GM03348 (cell line): ENCODE measurements at places on chromosomes 3 and 15.
A peak's percentile ranks its signal among the peaks of the same experiment; 100 is the strongest.

DNA sequence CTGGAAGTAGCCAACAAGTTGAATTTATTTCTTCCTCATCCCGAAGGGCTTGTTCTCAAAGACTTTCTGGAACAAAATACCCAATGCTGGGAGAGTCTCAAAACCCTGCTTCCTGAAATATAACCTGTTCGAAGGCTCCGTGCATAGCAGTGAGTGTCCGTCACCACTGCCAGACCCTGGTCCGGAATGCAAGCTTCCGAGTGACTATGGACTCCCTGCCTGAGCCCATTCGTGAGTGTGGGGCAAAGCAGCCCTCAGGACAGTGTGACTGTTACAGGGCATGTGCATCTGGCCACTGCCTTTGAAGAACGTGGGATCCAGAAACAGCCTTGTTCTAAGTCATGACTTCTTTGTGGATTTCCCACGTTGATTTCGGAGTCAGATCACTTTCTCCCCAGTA lies 214.5 kb upstream of the IGF1R start:
- DNase-seq: no peak

DNA sequence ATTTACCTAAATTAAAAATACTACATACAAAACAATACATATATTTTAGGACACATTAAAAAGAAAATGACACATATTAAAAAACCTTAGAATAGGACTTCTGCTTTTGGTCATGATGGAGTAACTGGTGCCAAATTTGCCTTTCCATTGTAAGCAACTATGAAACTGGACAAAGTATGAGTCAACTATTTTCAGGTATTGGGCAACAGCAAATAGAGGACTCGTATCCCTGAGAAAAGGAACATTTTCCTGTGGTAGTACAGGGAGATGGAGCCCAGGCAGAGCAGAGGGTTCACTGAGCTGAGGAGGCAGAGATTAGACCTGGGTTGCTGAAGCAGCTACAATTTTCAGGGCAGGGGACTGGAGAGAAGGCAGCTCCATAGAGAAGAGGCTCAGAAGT lies 14.7 kb downstream of the CCR1 start:
- DNase-seq: no peak

GRCh38 chr15:57591237-57591821 lies 375 bp upstream of the MYZAP start:
- DNase-seq: no peak

DNA sequence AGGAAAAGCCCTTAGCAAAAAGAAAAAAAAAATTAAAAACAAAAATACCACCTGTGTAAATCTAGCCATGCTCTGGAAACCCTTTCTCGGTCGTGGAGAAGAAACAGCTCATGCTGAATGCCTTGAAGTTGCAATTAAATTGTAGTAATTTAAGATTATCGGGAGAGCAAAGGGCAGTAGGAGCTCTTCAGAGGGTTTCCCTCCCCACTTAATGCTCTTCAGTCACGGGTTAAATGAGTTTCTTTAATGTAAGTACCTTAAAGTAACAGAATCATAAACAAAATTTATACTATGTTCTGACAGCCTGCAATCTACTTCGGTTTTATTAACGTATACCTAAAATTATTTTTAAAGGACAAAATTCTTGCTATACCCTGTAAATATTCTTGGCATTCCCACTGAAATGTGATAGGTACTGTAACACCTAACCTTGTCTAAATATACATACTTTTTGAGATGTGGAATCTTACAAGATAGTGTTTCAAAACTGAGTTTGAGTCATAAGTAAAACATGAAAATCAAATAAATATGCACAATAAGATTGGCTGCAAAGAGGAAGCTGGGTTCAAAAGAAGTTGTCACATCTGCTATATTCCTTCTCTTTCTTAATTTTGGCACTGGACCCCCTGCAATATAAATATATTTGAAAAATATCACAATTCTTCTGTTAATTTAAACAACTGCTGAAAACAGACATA lies 5.3 kb downstream of the FOXP1 start:
- no peak for DNase-seq

- DNase-seq: no peak
Measured at GRCh38 chr3:60703008-60703407, 548.2 kb downstream of the FHIT start.

DNA sequence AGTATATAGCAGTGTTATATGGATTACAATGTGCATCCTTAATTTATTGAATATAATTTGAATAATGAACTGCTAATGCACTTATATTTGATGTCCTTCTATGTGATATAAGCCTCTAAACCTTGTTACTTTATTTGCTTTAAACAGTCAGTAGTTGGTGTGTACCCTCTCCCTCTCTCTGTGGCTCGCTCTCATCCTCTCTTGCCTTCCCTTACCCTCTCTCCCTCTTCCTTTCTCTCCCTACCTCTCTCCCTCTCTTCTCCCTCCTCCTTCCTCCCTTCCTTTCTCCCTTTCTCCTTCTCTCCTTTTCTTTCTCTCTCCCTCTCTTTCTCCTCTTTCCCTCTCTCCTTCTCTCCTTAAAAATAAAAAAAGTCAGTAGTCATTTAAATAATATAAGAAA lies 28.9 kb downstream of the MGA start:
- no peak for DNase-seq

DNA sequence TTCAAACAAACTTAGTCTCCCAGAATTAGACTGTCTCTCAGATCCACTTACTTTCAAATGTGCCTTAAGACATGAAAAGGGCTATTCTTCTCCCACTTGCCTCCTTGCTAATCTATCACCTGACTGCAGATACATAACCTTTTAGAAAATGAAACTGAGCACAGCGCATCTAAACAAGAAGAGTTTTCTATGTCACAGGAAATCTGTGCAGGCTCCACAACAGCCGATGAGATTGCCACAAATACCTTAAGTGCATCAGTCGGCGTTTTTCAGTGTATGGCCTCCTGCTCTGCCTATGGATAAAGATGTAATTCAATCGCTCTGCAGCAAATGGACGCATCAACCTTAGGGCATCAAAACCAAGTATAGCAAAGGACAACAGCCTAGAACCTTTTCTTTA lies 544.2 kb downstream of the FOXP1 start:
- no peak for DNase-seq

- no peak for DNase-seq
Measured at GRCh38 chr15:82371656-82372055, 22.4 kb upstream of the GOLGA6L10 start.

GRCh38 chr3:47892286-47893040 lies 89.5 kb downstream of the DHX30 start:
- DNase-seq: no peak

- peak; percentile 79 for DNase-seq
Measured at GRCh38 chr3:16124636-16125035, 49.8 kb upstream of the GALNT15 start.

GRCh38 chr3:110504901-110505300 lies 566.7 kb upstream of the NECTIN3 start:
- DNase-seq: no peak

DNA sequence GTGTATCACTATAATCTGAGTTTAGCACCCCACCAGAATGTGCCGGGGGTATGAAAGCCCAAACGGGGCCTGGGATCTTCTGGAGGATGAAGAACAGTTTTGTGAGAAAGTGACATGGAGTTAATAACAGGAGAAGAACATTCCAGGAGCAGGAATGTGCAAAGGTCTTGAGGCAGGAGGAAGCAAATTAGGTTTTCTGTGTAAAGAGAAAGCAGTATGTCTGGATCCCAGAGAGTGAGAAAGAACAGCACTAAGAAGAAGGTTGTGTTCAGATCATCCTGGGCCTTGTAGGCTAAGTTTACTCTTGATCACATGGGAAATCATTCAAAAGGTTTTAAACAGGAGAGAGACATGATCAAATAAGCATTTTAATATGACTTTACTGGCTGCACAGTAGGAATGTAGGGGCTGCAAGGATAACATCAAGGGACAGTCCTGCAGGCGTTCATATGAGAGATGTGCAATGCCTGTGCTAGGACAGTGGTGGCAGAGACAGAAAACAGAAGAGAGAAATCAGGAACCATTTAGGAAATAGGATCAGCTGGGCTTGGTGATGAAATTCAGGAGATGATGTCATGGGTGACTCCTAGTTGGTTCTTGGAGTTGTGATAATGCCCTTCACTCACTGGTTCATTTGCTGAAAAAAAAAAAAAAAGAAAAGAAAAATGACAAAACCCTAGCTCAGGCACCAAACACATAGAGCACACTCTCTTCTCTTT lies 113.5 kb downstream of the TNIK start:
- no peak for DNase-seq

GRCh38 chr15:93865586-93865985 lies 365.8 kb upstream of the MCTP2 start:
- no peak for DNase-seq

- DNase-seq: peak; percentile 35
Measured at GRCh38 chr3:59107856-59108815, 58.3 kb upstream of the CFAP20DC start.

- peak; percentile 27 for DNase-seq
Measured at GRCh38 chr3:30355622-30356021, 250.8 kb upstream of the TGFBR2 start.

- DNase-seq: peak; percentile 29
Measured at GRCh38 chr15:60982249-60982910, 246.7 kb downstream of the RORA start.

GRCh38 chr3:159832024-159832423 lies 156.6 kb upstream of the IL12A start:
- no peak for DNase-seq

DNA sequence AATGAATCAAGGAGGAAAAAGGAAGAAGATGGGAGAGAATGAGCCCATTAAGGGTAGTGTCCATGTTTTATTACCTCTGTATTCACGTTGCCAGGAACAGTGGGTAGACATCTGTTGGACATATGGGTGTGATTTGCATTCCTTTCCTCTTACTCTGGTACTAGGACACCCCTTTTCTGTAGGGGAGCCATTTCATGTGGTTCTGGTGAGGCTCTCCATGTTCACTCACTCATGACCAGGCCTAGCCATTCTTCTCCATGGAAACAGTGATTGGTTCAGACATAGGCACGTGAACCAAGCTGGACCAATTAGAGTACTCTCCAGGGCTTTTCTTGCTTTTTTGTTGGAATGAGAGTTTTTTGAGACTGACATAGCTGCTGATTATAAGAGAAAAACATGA lies 39.6 kb upstream of the PDCD6IP start:
- DNase-seq: peak; percentile 34

DNA sequence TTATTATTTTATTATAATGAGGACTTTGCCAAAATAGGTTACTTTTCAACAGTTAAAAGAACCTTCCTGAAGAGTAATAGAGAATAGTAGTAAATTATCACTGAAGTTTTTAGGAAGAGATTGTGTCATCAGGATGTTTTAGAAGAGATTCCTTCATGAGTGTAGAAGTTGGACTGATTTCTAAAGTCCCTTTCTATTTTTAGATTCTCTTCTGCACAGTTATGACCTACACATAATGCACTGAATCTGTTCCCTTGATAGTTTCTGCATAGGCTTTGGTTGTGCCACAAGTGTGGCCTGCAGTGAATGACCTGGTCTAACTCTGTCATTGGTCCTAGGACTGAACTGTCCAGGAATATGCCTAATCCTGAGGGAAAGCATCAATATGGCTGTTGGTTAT lies 23.9 kb downstream of the SLC35A5 start:
- no peak for DNase-seq

- DNase-seq: no peak
Measured at GRCh38 chr3:40741729-40742128, 217.0 kb downstream of the ZNF621 start.

GRCh38 chr3:114566162-114566755 lies 272.4 kb downstream of the TIGIT start:
- no peak for DNase-seq

DNA sequence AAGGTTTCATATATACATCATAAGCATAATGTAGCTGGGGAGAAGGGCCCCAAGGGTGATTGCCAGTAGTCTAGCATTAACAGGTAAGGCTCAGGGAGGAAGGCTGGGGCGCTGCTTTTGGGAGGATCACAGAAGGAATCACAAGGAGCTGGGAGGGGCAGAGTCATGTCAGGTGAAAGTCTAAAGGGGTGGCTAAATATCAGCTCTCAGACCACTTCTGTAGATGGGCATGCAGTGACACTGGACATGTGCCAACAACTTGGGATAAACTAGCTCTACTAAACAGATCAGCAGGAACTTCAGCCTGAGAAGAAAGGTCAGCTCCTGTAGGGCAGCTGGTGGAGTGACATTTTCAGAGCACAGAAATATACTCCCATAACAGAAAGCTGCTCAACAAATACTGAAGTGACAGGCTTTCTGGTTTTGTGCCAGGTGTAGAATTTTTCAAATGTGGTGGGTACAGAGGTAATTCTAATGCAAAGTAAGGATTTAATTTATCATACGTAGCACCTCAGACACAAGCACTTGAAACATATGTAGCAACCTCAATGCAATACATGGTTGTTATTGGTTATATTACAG lies 79.4 kb downstream of the PEX5L start:
- no peak for DNase-seq

GRCh38 chr15:39132954-39133600 lies 447.8 kb upstream of the THBS1 start:
- peak; percentile 60 for DNase-seq
